Stimulated activated CD8-positive, alpha-beta memory T cell treated with anti-CD3 and anti-CD28 coated beads, Interleukin-4, amount 100 ng/mL, for 24 hours (primary cell): ENCODE measurements at places on chromosomes 7 and 10.

- DNase-seq, result no peak
These were observed 43.4 kb downstream of the RGS10 start for GRCh38 chr10:119498889-119499676.

GRCh38 chr10:130924138-130924819 is 387.2 kb downstream of the TCERG1L start:
- no peak for DNase-seq

GRCh38 chr7:99806839-99807478 is 20.9 kb upstream of the CYP3A43 start:
- DNase-seq, result no peak

DNA sequence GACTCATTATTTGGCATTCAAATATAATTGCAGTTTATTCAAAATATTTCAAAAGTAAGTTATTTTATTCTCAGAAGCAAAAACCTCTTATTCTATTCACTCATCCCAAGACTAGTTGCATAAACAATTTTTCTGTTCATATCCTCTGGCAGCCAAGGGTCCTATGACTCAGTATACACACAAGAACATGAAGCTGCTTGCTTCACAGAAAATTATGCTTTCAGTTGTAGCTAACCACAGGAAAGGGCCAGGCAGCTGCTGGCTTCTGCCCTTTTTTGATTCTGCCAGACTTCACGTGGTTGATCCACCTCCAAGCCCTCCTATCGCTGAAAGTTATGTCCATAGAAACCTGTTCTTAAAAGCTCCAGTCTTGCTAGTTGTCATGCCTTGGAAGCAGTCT is 108.8 kb downstream of the ABCA13 start:
- DNase-seq, result no peak

GRCh38 chr7:55112056-55112455 is 93.2 kb downstream of the EGFR start:
- no peak for DNase-seq

GRCh38 chr10:82914655-82915136 is 1039.7 kb downstream of the NRG3 start:
- DNase-seq, result no peak

- no peak for DNase-seq
These were observed 56.7 kb upstream of the LRRC18 start for GRCh38 chr10:48996329-48996728.

DNA sequence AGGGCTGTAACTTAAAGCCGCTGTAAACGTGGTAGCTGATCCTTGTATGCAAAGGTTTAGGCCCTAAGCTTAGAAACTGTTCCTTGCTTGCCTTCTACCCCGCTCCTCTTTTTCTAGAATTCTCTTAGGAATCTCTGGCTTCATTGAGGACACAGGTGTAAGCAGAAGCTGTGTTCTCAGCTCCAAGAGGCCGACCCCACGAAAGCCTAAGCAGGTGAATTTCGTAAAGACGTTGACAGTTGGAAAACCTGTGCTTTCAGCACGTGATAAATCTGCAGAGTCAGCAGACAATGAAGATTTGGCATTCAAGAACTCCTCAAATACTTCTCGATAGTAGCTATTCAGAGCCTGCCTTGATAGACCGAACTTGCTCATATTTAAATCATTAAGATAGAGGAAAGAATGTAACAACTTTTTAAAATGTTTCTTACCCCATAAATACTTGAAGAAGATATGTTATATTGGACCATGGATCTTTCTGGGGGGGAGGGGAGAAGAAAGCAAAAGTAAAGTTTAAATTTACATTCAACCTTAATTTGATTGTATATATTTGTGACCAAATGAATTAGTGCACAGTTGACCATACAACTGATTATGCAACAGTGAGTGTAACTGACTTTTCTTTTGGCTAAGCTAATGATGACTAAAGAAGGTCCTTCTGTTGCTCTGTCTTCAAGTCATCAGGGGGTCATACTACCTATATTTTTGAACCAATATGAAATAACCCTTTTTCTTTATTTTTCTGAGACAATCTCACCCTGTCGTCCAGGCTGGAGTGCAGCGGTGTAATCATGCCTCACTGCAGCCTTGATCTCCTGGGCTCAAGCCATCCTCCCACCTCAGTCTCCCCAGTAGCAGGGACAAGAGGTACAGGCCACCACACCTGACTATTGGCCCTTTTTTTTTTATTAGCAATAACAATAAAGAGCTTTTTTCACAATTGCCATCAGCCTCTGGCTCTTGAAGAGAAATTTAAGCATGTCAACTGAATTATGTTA is 1.2 kb upstream of the GDI2 start:
- no peak for DNase-seq

- DNase-seq, result no peak
These were observed 12.1 kb downstream of the ODAD2 start for GRCh38 chr10:27986821-27987220.

GRCh38 chr7:129367700-129368388 is 66.4 kb upstream of the STRIP2 start:
- DNase-seq, result peak; percentile 57

DNA sequence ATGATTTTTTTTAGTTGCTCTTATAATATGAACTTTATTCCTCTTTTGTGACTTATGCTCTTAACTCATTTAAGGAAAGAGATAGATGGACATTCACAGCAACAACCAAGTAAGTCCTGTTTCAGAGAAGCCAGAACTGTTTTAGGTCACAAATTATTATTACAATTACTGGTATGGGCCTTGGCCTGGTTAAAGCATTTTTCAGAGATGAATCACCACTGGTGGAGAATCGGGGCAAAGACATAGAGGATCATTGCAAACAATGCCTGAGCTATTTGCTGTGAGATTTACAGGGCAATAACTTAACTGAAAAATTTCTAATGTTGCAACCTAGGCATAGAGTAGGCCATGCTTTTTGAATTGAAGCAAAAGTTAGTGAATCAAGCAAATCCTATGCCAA is 138.0 kb upstream of the YAE1 start:
- no peak for DNase-seq

DNA sequence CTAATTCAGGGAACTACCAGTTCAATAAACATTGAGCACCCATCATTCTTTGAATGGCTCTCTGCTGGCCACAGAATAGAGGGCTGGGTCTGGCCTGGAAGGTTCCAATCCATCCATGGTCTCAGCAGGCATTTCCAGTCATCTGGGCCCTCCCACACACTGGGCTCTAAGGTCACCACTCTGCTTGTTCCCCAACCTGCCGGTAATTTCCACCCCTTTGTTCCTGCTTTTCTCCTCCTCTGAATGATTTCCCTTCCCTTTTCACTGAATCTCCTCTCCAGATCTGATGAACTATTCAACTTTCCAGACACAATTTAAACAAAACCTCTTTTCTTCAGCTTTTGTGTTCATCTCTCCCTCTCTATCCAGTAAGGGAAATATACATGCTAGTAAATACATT is 2.6 kb downstream of the BZW2 start:
- no peak for DNase-seq

DNA sequence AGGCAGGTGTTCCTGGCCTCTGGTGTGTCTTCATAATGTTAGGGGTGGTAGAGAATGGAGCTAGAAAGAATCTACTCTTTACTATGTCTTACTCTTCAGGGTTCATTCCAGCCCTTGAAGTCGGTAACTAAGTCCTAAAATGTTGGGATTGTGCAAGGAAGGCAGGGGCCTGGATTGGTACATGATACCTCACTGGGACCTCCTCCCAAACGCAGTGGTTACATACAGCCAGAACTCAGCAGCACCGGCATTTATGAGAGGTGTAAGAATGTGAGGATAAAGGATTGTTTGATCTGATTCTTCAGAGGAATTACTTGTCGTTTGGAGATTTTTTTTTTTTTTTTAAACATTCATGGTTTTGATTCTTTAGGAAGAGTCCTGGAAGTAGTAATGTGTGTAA is 6.9 kb downstream of the COMTD1 start:
- DNase-seq, result no peak

GRCh38 chr10:63217120-63217605 is 84.0 kb downstream of the NRBF2 start:
- no peak for DNase-seq

GRCh38 chr7:142308326-142308725 is 50.5 kb upstream of the PRSS58 start:
- DNase-seq, result no peak

- peak; percentile 8 for DNase-seq
These were observed 72.6 kb upstream of the NFKB2 start for GRCh38 chr10:102322914-102323313.

DNA sequence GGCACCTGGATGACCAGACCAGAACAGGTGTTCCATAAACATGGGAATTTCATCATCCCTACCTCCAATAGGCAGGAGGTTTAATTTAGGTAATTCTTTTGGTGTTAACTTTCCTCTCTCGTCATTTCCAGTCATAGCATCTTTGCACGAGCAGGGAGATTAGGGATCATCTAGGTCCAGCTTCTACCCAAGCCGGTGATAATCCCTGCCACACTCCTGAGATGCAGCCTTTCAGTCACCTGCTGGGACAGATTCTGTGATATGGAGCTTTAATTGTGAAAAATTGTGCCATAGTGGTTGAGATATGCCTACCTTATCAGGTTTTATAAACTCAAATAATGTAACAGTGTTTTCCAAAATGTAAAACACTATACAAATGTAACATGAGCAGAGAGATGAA is 191.8 kb upstream of the AOAH start:
- no peak for DNase-seq

- no peak for DNase-seq
These were observed 6.9 kb upstream of the BAG3 start for GRCh38 chr10:119644205-119644814.

GRCh38 chr7:116393654-116394053 is 105.9 kb upstream of the CAV2 start:
- no peak for DNase-seq

GRCh38 chr7:85185424-85186082 is 1.3 kb downstream of the SEMA3D start:
- DNase-seq, result no peak

- no peak for DNase-seq
These were observed 5.1 kb upstream of the HIPK2 start for GRCh38 chr7:139782932-139783331.

DNA sequence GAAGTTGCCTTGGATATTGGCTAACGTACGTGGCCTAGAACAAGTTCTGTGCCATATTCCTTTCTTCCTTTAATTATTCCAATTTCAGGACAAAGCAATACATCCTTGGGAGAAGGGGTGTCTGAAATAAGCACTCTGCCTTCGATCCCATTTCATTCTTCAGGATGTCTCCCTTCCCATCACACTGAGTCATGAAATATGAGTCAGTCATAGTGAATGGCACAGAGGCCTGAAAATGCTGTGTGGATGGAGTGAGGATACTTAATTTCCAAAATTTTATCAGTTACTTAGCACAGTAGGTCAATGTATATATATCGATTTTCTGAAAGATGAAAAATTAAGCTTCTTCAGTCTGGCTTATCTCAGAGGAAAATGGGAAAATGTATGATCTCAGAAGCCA is 19.5 kb downstream of the EVX1 start:
- DNase-seq, result no peak

DNA sequence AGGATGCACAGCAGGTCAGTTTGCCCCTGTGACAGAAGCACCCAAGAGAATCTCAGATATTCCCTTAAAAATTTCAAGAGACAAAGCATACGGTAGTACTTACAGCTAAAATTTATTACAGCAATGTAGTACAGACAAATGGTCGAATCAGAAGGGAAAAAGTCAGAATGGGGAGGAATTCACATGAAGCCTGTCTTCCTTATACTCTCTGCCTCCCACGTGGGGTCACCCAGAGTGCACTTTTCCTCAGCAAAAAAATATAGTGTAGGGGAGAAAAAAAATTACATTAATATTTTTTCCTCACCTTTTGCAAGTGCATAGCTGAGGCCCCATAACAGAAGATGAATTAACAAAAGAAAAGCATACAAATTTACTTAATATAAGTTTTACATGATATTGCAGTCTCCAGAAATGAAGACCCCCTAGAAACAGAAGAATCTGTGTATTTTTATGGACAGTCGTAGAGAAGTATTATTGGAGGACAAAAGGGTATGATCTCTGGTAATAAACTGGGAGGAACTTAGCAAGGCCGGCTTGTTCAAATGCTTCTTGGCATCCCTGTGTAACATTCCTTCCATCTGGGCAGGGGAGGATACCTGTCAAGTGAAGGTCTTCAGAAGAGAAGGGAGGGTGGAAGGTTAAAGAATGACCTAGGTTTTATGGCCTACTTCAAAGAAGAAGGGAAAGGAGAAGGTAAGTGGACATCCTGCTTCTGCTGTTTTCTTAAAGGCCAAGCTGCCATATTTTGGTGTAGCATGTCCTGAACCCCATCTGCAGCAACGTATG is 270.6 kb upstream of the MAGI2 start:
- no peak for DNase-seq

- peak; percentile 35 for DNase-seq
These were observed 18.8 kb downstream of the ZC3HAV1L start for GRCh38 chr7:139016931-139017511.

GRCh38 chr10:98915911-98916310 is 319.7 kb downstream of the HPSE2 start:
- DNase-seq, result no peak

GRCh38 chr7:38007096-38007495 is 86.7 kb downstream of the EPDR1 start:
- no peak for DNase-seq

GRCh38 chr7:28830846-28831245 is 127.3 kb downstream of the TRIL start:
- DNase-seq, result no peak

DNA sequence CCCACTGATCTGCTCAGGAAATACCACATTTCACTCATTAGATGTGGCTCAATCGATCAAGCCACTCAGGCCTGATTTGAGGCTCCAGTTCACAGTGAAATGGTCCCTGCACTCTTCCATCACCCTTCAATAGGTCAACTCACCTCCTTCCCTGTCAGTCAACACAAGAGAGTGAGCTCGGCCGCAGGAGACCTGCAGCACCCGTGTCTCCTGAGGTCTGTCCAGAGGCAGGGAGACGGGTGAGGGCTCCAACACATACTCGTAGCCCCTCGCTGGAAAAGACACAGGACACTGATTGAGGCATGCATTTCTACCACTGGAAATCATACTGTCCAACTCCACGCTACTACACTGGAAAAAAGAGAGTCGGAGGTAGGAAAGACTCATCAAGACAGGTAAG is 7.1 kb downstream of the RCC1L start:
- DNase-seq, result no peak

DNA sequence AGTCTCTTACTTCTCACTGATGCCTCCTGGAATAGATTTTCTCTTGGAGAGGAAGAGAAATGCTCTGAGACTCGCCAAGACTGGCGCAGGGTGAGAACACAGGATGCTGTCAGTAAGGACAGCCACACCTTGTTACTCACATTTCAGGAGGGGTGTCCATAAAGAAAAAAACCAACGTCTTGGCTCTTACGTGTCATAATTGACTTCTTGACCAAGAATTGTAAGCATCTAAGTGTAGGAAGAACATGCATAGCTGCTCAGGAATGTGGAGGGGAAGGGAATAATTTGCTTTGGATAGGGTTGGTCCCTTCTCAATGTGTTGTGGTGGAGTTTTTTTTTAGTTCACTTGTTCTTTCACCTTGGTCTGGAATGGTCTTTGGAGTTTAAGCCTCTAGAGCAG is 43.8 kb upstream of the ZNF438 start:
- DNase-seq, result no peak

DNA sequence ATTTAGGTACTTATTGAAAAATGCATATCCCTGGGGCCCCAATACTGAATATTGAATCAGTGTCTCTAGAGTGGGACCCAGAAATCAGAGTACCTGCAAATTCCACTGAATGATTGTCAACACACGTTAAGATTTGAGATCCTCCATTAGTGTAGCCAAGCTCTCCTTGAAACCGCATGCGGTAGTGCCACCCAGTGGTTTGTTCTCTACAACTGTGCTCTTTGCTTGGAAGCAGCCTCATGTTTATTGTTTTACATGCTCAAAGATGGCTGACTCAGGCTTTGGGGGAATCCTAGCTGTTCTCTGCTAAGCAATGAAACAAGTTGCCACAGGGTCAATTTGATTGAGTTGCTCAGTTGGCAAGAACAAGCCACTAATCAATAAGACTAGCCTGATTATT is 340.2 kb upstream of the CELF2 start:
- no peak for DNase-seq
